Fibroblast of the aortic adventitia (primary cell): ENCODE measurements at places on chromosomes 7 and 10. TPM values are rescaled to one million over a fixed set of nuclear protein-coding genes. Genes with fewer than 3 reads are reported as not detected.

DNA sequence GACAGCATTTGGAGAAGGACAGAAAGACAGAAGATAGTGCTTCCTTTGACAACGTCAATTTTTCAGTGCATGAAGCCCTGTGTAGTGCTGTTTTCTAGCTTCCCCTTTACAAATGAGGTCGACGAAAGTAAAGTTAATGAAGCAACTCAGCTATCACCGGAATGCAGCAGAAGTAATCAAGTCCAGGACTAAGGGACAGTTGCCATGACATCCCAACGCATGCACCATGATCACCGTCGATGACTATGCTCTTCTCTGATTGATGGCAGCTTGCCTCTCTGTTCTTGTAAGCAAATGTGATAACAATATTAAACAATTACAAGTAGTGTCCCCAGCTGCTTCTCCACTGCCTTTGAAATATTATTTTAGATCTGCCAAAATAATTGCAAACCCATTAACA is 205.8 kb downstream of the FRMD4A start:
- no peak for DNase-seq

- no peak for DNase-seq
Measured at GRCh38 chr10:80203835-80204676, 1.3 kb downstream of the ANXA11 start.

DNA sequence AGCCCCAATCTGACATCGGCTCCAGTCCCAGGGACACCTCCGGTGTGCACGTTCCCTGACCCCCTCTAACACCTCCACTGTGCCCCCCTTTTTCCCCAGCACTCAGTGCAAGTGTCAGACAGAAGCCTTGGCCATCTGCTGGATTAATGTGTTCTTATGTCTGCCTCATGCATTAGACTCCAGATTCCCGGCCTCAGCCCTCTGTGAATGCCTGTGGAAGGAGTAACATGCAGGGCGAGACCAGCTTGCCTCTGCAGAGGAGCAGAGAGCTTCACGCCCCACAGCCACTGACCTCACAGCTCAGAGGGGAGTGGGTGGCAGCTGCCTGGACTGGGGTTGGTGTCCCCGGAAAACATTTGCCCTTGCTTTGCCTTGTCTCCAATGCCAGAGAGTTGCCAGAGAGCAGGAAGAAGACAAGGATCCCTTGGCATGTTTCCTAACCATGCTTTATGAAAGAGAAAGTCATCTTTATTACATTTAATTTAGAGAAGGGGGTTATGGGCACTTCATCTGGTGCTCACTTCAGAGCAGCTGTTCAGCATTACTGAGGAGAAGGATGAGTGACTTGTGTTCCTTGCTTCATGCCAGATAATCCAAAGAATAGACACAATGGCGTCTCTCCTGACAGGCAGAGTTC is 91.6 kb upstream of the CXCL12 start:
- no peak for DNase-seq

CHRM2 gene
- 1.2 and 26.4 TPM in 2 replicates for total RNA-seq

DNA sequence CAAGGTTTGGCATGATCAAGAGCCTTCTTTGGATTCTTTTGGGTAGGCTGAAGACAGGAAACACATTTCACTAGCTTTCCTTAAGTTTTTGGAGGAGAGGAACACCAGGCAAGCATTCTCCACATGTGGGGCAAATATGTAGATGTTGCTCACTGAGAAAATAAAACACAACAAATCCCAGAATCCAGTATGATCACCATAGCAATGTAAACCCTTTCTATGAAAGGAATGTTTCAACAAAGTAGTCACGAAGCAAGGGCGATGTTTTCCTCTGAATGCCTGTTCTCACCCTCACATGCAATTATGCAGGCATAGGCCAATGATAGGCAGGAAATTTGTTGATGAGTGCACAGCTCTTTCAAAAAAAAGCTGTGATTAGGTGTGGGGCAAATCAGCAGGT is 20.5 kb upstream of the CEP41 start:
- DNase-seq, result no peak

MARCHF5 gene
- total RNA-seq, result 13.5 and 14.0 TPM in 2 replicates

GRCh38 chr7:148540041-148540738 is 50.4 kb upstream of the C7orf33 start:
- peak; percentile 91 for DNase-seq

- no peak for DNase-seq
Measured at GRCh38 chr10:107072786-107073185, 91.7 kb downstream of the SORCS1 start.

CTTNBP2 gene
- total RNA-seq, result 3.9 and 11.9 TPM in 2 replicates

DNA sequence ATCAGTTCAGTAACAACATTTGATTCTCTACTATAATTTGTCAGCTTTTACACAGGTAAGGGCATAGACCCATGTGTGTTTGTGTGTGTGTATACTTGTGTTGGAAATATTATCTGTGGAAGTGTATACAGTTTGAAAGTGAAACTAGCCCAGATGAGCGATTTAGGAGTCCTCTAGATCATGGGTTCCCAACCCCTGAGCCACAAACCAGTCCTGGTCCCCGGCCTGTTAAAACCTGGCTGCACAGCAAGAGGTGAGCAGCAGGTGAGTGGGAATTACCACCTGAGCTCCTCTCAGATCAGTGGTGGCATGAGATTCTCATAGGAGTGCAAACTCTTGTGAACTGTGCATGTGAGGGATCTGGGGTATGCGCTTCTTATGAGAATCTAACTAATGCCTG is 1221.5 kb upstream of the SORCS1 start:
- no peak for DNase-seq

OR6B1 gene
- not detected in 2 replicates for total RNA-seq

GRCh38 chr10:50244201-50244600 is 7.1 kb downstream of the ASAH2 start:
- no peak for DNase-seq

MAGI2 gene
- 16.1 and 25.5 TPM in 2 replicates for total RNA-seq

GRCh38 chr10:100776671-100777070 is 31.3 kb downstream of the PAX2 start:
- no peak for DNase-seq

DNA sequence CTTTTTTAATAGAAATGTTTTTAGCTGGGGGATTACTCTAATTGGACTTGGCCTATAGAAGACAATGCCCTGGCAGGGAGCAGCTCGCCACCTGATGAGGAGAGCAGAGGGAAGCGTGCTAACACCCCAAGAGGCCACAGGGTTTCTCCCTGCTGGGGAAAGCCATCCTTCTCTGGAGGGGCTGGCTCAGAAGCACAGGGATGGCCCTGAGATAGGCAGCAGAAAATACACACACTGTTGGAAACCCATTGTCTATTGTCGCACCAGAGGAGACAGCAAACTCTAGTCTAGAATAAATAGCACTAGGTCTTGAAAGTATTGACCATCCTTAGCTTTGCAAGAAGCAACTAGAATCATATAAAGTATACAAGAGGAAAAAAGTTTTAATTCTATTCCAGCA is 5.4 kb downstream of the COBL start:
- no peak for DNase-seq

- no peak for DNase-seq
Measured at GRCh38 chr10:100773646-100774045, 28.3 kb downstream of the PAX2 start.

GRCh38 chr10:85124603-85125051 is 796.2 kb downstream of the CCSER2 start:
- DNase-seq, result no peak

UNCX gene
- not detected in 2 replicates for total RNA-seq

AFAP1L2 gene
- 0.18 TPM in 1 of 2 replicates, not detected in the other for total RNA-seq

CALHM3 gene
- not detected in 2 replicates for total RNA-seq

GRCh38 chr7:116290740-116291139 is 80.4 kb downstream of the TES start:
- DNase-seq, result peak; percentile 7

DNA sequence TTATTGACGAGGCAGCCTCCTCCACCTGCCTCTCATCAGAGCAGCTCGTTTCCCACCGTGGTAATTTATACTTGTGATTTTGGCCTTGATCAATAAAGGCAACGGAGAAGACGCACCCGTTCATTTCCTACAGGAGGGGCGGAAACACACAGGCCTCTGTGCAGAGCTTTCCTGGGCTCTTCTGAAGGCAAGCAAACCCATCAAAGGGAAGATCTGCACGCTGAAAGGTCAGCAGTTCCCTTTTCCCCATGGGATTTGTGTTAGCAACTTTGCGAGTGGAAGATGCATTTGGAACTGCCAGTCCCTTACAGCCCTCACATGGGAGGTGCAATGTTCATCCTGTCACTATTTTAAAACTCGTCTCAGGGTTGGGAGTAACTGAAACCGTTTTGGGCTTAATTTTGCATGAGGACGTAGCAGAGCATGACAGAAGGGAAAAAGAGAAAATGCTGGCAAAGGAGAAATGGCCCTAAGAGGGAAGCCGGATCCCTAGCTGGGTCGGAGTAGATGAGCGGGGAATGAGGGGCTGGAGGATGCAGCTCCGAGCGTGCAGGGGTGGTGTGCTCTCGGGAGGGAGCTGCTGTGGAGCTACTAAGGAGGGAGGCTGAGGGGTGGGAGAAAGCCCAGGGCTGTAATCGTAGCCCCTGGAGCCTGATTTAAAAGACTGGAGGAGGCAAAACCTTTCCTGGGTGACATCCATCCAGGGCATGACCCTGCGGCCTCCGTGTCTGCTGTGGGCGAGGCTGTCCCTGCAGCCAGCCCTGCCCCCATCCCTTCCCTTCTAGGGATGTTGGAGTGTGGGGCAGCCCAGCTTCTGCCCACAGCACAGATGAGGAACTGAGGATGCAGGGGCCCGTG is 111.1 kb upstream of the FAM20C start:
- no peak for DNase-seq
